ENCODE measurements at places on chromosomes 16 and 17. TPM values are rescaled to one million over a fixed set of nuclear protein-coding genes. Genes with fewer than 3 reads are reported as not detected.

Gene MYL4
- 905 TPM for total RNA-seq

Gene PRKCB
- 6.7 TPM for total RNA-seq

Gene TNFSF13
- total RNA-seq: 6.6 TPM

Gene BRIP1
- 6.5 TPM for total RNA-seq

Gene KRT24
- total RNA-seq: 0.31 TPM

Gene TEKT1
- total RNA-seq: not detected

Gene TBC1D26
- total RNA-seq: not detected

Gene SNF8
- 69.1 TPM for total RNA-seq

Gene RAB37
- 1.9 TPM for total RNA-seq

Gene HSD3B7
- 15.9 TPM for total RNA-seq

Gene MILR1
- 6.9 TPM for total RNA-seq

Gene HOXB13
- not detected for total RNA-seq

Gene SSTR5
- 0.72 TPM for total RNA-seq

Gene LPCAT2
- total RNA-seq: 27.0 TPM

Gene SLC25A10
- 10.6 TPM for total RNA-seq

Gene SPHK1
- 6.5 TPM for total RNA-seq

Gene TBC1D3K
- not detected for total RNA-seq

Gene SLFN12
- 16.0 TPM for total RNA-seq

Gene SCARF1
- total RNA-seq: 17.1 TPM

Gene SERPINF2
- not detected for total RNA-seq

Gene SP6
- 0.82 TPM for total RNA-seq

Gene TMEM235
- not detected for total RNA-seq

Gene SGCA
- total RNA-seq: 148 TPM

Gene OR4D1
- not detected for total RNA-seq

Gene HOXB1
- not detected for total RNA-seq

Gene FOXL1
- total RNA-seq: 1.8 TPM

Gene CMTM3
- total RNA-seq: 35.5 TPM
